Lower lobe of right lung (tissue), 2 donors: ENCODE measurements at places on chromosomes 2 and 18.

GRCh38 chr2:119083416-119083815, 75.1 kb downstream of the C1QL2 start:
- no peak for DNase-seq

DNA sequence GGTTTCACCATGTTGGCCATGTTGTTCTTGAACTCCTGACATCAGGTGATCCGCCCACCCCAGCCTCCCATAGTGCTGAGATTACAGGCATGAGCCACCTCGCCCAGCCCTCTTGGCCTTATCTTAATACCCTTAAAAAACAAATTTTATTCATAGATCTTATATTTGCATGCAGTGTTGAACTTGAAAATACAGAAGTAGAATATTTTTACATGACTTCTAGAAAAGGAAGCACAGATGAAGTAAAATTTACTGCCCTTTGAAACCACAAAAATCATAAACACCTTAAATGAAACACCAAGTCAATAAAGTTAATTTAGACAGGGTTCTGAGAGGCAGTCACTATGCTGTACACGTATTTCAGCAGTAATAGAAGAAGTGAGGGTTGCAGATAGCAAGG, 145.7 kb downstream of the CERS6 start:
- no peak for DNase-seq

DNA sequence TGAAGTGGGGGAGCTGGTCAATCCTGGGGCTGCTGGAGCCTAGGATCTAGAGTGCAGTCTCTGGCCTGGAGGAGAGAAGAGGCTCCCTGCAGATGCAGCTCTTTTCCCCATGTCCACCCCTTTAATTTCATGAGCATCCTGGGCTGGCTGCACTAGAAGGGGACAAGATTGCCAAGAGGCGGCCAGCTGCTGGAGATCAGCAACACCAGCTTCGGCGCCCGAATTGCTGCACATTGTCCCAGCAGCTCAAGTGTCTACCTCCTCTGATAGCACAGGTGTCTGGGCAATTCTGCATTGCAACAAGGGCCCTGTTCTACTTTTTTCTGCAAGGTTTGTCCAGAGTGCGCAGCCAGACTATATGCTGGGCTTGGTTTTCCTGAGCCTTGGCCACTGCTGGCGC, 125.7 kb downstream of the AGAP1 start:
- no peak for DNase-seq

DNA sequence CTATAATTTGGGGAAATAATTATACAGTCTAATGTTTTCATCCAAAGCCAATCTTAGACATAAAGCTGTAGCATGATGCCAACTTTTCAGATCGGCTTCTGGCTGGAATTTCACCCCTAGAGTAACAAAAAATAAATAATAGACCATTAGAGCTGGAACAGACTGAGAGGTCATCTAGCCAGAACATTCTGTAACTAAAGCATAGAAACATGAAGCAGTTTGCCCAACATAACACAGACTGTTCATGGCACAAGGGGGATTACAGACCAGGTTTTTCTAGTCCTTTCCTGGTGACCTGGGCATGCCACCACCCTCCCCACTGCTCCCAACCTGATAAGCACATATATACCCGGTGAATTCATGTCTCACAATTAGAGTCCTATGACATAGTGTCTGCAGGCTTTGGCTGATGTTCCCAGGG, 116.4 kb upstream of the PPP1CB start:
- DNase-seq = no peak

- no peak for DNase-seq
Observed at GRCh38 chr2:219010162-219010756, 17.0 kb upstream of the CRYBA2 start.

DNA sequence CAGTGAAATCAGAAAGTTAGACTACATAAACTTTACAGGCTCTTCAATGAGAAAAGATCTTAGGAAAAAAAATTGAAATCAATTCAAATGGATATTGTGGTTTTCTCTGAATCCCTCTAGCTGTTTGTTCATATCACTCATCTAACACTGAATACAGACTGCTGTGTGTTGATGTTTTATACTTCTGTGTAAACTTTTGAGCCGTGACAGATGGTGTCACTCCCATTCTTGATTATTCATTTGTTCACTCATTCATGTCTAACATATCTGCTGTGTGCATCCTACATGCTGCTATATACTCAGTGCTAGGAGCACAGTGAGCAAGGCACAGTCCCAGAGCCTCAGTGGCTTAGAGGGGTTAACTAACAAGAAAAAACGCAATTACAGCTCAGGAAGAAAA, 12.6 kb downstream of the KLHL23 start:
- DNase-seq = no peak

- DNase-seq = no peak
Observed at GRCh38 chr2:131076707-131077106, 16.6 kb downstream of the FAM168B start.

DNA sequence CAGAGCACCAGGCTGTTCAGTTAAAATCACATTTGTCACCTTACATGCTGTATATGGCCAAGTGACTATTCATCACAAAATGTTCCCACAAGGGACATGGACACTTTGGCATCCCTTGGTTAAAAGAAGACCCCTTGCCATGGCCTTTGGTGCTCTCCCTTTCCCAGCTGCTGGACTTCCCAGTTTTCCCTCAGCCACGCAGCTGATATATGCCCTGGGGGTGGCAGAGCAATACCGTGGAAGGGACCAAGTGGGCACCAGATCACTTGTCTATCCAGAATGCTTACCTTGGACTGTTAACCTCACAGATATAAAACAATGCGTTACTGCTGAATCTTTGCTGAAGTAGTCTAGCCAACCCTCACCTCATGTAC, 35.3 kb downstream of the PAIP2B start:
- DNase-seq = no peak

DNA sequence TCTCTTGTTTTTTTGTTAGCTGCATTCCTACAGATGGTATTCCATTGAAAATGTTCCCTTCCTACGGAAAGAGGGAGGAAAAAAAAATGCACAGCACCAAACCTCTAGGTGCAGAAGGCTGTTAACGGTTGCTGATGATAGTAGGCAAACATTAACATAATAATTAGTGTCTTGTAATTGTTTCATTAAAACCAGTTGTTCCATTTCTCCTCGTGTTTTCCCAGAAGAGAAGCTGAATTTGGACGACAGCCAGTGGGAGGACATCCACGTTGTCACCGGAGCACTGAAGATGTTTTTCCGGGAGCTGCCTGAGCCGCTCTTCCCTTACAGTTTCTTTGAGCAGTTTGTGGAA, 494.7 kb downstream of the ARHGAP15 start:
- no peak for DNase-seq

DNA sequence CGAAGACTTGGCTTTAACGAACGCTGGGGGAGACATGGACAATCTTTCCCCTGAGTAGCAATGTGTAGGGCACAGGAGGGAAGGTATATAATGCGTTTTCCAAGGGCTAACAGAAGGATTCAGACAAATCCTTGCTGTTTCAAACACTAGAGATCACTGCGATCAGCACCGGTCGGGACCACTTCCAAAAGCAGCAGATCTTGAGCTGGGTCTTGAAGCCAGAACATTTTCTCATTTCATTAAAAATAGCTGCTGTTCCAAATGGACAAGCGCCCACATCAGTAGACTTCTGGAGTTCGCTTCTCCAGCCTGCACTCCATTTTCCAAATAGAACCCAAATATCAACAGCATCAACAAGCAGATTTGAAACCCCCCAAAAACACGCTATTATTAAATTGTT, 65.1 kb upstream of the MAPRE2 start:
- no peak for DNase-seq

- DNase-seq = no peak
Observed at GRCh38 chr2:99726691-99727090, 236.9 kb upstream of the REV1 start.

GRCh38 chr2:215104226-215104625, 34.2 kb downstream of the ABCA12 start:
- DNase-seq = no peak

DNA sequence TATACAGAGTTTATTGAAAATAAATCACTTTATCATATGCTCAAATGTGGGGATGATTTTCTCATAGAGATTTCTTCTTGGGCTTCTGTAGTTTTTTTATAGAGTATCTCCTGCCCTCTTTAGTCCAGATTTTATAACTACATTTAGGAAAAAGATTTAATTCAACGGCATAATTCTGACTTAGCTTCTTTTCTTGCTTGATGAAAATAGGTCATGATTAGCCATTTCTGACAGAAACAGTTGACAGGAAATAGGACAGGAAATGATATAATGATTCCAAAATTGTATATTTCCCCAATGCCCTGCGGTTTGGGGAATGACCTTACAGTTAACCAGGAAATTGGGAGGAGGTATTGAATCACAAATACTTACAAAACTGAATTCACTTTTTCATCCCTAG, 1531.9 kb upstream of the ACVR2A start:
- no peak for DNase-seq

DNA sequence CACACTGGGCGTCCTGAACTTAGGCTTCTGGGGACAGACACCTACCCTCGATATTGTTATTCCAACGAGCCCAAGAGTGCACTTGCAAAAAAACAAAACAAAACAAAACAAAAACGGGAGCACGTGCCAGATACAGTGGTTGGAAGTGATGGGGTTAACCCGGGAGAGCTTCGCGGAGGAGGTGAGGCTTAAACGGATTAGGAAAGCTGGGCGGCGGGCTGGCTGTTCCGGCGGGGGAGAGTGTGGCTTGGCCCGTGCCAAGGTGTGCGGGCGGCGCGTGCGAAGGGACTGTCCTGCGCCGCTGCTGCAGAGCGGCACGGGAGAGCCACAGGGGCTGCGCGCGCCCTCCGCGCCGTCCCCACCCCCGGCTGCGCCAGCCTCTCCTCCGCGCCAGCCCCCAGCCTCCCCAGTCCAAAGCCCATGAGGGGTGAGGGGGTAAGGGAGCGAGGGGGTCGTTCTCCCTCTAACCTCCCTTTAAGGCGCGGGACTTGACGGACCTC, 1.5 kb upstream of the SLC30A3 start:
- no peak for DNase-seq

DNA sequence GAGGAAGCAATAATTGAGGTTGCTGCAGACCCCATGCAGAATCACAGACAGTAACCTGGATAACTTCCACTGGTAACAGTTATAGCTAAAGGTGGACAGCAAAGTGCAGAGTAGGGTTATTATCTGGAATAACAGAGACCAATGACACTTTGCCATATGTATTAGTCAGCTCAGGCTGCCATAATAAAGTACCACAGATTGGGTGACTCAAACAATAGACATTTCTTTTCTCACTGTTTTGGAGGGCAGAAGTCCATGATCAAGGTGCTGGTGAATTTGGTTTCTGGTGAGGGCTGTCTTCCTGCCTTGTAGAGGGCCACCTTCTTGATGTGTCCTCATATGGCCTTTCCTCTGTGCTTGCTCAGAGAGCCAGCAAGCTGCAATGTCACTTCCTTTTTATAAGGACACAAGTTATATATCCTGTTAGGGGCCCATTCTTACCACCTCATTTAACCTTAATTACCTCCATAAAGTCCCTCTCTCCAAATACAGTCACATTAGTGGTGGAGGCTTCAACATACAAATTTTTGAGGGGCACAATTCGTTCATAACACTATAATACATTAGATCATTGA, 191.0 kb upstream of the LRP1B start:
- DNase-seq = no peak

DNA sequence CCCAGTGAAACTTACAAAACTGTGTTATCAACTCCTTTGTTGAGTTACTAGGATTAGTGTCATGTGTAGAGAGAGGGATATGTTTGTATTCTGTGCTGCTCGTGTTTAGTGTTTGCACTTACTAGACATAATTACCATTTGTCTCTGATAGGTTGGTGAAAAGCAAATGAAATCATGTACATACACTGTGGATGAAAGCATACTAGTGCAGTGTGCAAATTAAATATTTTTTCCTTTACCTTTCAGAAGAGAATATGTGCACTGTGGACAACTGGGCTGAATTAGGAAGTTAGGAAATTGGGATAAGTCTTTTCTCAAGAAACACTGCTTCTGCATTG, 1.2 kb downstream of the KIAA1328 start:
- DNase-seq = no peak

GRCh38 chr2:186772579-186772978, 76.4 kb downstream of the ZSWIM2 start:
- no peak for DNase-seq

- no peak for DNase-seq
Observed at GRCh38 chr18:33424266-33424946, 16.1 kb downstream of the CCDC178 start.

DNA sequence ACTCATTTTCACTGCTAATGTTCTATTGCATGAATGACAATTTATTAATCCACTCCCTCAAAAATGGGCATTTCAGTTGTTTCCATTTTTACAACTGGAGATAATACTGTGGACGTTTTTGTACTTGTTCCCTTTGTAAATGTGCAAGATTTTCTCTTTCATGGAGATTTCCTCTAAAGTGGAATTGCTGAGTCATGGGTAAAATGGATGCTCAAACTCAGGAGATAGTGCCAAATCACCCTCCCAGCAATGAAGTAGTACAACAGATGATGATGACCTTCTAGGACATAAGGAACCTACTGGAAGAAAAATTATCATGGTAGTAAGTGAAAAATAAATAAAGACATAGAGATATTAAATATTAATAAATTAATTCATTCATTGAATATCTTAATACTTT, 460.8 kb upstream of the CHST9 start:
- DNase-seq = no peak

- no peak for DNase-seq
Observed at GRCh38 chr2:106176446-106177099, 17.5 kb downstream of the UXS1 start.

GRCh38 chr2:61471905-61472805, 1.3 kb upstream of the USP34 start:
- no peak for DNase-seq

GRCh38 chr2:184203661-184204060, 394.7 kb upstream of the ZNF804A start:
- DNase-seq = no peak

GRCh38 chr2:131425231-131425941, 50.5 kb upstream of the TUBA3D start:
- no peak for DNase-seq

DNA sequence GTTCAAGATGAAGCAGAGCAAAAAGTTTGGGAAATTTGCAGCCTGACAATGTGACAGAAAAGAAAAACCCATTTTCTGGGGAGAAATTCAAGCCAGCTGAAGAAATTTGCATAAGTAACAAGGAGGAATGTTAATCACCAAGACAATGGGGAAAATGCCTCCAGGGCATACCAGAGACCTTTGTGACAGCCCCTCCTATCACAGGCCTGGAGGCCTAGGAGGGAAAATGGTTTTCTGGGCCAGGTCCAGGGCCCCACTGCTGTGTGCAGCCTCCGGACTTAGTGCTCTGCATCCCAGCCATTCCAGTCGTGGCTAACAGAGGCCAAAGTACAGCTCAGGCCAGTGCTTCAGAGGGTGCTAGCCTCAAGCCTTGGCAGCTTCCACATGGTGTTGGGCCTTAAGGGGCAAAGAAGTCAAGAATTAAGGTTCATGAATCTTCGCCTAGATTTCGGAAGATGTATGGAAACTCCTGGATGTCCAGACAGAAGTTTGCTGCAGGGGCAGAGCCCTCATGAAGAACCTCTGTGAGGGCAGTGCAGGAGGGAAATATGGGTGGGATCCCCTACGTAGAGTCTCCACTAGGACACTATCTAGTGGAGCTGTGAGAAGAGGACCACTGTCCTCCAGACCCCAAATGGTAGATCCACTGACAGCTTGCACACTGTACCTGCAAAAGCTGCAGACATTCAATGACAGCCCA, 314.1 kb upstream of the TRIB2 start:
- DNase-seq = no peak
